CD4-positive, alpha-beta T cell treated with Interferon gamma for 1 hour (primary cell): ENCODE measurements at places on chromosomes 5 and 9.

DNA sequence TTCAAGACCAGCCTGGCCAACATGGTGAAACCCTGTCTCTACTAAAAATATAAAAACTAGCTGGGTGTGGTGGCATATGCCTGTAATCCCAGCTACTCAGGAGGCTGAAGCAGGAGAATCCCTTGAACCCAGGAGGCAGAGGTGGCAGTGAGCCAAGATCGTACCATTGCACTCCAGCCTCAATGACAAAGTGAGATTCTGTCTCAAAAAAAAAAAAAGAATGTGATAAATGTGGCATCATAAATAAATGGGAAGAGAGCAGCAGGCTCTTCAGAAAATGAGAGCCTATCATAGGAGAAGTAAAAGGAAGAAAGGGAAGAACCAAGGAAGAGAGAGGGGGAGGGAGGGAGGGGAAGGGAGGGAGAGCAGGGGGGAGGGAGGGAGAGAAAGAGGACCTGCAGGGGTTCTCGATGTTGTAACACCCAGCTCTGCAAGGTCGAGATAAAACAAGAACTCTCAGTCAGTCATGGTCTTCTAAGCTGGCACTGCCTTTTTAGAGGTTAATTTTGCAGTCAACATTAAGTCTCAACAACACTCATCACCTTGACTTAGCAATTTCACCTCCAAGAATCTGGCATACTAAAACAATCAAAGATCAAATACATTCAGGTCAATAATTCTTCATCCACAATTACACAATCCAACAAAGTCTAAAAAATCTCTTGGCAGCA lies 68.7 kb upstream of the SIMC1 start:
- no peak for DNase-seq

DNA sequence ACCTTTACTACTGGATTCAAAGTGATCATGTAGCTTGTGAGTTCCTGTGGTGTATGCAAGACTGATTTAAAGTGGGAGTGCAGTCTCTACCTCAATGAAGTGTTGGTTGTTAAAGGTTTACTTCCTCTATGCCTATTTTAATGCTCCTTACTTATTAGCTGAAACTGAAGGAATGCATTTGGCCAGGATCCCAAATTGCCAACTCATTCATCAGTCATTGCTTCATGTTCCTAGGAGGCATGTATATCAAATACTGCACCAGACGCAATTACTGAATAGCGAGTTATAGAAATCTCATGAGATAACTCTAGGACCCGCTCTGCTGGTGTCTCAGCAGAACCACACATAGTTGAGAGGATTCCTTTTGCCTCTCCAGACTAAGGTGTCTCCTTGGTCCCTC lies 143.0 kb upstream of the RPS23 start:
- DNase-seq: no peak

- no peak for DNase-seq
Observed at GRCh38 chr5:7897014-7897600, 28.2 kb downstream of the MTRR start.

GRCh38 chr5:179889885-179890284 lies 17.8 kb downstream of the TBC1D9B start:
- DNase-seq: no peak

DNA sequence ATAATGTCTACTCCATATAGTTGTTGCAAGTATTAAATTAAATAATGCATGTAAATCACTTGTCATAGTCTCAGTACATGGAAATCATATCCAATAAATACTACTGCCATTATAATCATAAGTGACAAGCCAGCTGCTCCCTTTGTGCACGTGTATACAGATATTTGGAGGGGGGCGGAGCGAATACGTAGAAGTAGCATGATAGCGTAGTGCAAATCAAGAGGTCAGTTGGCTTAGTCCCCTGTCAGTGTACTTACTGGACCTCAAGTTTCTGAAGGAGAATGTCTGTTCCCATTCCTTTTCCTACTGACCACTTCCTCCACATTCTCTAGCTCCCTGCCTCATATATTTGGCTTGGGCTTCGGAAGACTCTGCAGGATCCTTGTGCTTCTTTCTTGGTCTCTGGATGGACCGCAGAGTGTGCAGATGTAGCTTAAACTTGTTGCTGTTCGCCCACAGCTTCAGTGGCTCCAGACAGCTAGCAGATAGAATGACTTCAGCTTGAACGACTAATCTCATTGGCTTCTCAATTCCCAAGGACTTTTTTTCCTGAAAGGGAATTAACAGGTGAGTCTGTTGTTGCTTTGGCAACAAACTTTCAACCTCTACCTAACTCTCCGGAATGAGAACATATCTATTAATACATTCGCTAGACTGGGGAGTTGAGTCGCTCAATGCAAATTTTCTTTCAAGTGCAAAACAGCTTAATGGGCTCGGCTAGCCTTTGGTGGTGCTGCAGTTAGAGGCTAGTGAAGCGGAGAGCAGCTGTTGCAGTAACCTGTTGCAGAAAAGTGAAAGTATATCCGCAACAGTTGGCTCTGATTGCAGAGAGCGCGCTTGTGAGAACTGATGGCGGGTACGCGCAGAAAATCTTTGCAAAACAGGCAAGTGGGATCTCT lies at the start of gene PCDHB1:
PCDHB1 (plus strand) TSS at position 753 of the 899 bp plus-strand sequence; CDS start at position 850, 97 bp downstream.
- DNase-seq: no peak

DNA sequence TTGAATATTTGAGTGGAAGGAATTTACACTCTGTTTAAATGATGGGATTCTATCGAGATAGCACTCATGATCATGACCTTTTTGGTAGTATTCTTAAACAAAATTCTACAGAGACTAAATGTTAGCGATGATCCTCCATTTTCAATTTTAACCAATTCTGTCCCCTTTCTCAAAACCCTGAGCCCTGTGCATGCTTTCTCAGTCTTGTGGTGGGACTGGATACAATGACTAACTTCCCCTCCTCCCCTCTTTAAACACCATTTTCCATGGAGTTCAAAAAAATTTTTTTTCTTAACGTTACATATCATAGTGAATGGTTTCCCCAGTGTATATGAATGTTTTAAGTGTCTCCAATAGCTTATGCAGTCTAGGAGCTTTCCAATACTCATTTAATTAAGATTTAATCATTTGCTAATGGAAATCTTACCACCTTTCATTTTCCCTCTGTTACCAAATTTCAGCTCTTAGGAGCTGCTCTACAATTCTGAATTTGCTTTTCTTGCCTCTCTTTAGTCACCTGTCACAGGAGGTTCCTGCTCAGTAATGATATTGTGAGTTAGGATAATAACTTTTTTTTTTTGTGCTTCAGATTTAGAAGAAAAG lies 101.2 kb downstream of the MAP1B start:
- no peak for DNase-seq

DNA sequence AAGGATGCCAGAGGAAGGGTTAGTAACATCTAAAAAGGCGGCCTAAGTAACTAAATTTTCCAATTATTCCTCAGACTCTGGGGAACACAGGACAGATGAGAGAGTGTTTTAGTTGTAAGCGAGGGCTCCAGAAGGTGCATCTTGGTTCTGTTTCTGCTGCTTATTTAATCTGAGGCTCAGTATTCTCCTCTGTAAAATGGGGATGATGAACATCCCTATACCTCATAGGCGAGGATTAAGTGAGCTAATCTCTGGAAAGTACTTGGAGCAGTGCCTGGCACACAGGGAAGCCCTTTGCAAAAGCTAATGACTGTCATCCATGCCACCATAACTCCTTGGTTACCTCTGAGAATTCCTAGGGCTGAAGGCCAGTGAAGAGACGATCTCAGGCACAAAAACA lies 59.0 kb downstream of the SHB start:
- DNase-seq: no peak

DNA sequence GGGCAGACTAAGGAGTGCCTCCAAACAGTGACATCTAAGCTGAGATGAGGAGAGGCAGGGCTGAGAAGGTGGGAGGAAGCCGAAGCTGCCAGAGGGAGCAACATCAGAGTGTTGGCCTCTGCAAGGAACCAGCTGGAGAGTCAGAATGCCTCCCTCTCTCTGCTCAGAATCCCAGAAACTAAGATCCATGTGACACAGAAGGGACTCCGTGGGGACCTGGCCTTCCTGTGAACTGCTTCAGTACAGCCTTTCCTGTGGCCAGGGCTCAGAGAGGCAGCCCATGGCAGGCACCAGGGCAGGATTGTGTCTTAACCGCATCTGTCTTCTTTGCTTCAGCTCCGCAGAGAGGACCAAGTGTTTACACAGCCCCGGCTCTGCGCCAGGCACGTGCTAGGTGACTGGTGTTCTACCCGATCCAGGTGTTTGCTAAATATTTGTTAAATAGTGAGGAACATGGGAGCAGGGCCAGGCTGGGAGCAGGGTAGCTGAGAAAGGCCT lies 33.5 kb downstream of the KCNMB1 start:
- DNase-seq: no peak

DNA sequence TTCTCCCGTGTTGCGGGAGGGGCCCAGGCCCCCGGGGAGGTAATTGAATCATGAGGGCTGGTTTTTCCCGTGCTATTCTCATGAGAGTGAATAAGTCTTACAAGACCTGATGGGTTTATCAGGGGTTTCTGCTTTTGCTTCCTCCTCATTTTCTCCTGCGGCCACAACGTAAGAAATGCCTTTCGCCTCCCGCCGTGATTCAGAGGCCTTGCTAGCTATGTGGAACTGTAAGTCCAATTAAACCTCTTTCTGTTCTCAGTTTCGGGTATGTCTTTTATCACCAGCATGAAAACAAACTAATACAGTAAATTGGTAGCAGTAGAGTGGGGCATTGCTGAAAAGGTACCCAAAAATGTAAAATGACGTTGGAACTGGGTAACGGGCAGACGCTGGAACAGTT lies 1035.1 kb downstream of the DTWD2 start:
- DNase-seq: no peak

DNA sequence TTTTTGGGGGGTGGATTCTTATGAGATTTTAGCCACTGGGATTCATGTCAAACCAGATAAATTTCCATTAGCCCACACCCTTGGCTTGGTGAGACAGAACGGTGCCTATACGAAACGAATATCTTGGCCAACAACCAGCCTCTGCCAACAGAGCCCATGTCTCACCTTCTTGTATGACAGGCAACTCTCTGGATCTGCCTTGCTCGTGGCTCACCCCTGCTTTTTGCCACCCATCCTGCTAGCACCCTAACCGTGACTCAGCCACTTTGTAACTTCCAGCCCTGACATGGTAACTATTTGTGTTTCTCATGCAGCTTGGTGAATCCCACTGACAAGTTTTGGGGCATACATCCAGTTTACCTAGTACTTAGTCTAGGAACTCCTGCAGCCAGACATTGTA lies 457.0 kb downstream of the SPATA31D1 start:
- no peak for DNase-seq

- DNase-seq: no peak
Observed at GRCh38 chr5:142327111-142327842, 2.5 kb upstream of the SPRY4 start.

GRCh38 chr5:80959138-80959537 lies 1.0 kb upstream of the RASGRF2 start:
- no peak for DNase-seq

GRCh38 chr5:98902733-98903132 lies 26.1 kb downstream of the CHD1 start:
- no peak for DNase-seq

DNA sequence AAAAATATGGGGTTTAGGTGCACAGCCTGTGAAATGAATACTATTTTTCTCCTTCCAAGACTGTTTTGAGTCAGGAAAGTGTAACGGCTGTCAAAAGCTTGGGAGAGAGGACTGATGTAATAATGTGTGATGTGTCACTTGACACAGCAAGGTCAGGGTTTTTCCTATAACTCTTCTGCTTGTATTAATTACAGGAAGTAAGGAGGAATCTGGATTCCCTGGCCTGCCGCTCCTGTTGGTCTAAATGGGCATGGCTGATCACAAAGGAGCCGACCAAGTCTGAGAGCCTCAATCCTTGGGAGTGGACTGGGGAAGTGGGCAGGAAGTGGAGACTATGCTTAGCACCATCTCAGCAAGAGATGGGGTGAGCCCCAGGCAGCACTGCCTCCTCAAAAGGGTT lies 16.7 kb upstream of the SLC28A3 start:
- DNase-seq: no peak

GRCh38 chr5:58640011-58640410 lies 57.1 kb downstream of the RAB3C start:
- DNase-seq: no peak

- no peak for DNase-seq
Observed at GRCh38 chr5:178288401-178289368, 56.1 kb upstream of the PHYKPL start.

- no peak for DNase-seq
Observed at GRCh38 chr5:55546947-55547346, 12.2 kb upstream of the PLPP1 start.

GRCh38 chr5:156121234-156121633 lies 205.7 kb upstream of the SGCD start:
- DNase-seq: no peak

DNA sequence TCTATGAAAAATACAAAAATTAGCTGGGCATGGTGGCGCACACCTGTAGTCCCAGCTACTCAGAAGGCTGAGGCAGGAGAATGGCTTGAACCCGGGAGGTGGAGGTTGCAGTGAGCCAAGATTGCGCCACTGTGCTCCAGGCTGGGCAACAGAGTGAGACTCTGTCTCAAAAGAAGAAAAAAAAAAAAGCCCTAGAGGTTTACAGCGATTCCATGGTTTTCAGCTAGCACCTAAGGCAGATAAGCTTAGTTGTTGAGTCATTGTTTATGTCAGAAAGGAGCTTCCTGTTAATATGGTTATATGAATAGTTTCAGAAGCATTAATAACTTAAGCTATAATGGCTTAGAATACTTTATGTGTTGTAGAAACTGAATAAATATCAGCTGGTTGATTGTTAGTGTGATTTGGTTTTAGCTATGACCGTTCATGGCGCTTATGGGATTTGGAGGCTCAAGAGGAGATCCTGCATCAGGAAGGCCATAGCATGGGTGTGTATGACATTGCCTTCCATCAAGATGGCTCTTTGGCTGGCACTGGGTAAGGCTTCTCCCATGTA lies 13.0 kb downstream of the RNF183 start:
- no peak for DNase-seq

GRCh38 chr9:134320868-134321471 lies 5.3 kb upstream of the RXRA start:
- DNase-seq: no peak
